ENCODE measurements at places on chromosomes 4 and X.

DNA sequence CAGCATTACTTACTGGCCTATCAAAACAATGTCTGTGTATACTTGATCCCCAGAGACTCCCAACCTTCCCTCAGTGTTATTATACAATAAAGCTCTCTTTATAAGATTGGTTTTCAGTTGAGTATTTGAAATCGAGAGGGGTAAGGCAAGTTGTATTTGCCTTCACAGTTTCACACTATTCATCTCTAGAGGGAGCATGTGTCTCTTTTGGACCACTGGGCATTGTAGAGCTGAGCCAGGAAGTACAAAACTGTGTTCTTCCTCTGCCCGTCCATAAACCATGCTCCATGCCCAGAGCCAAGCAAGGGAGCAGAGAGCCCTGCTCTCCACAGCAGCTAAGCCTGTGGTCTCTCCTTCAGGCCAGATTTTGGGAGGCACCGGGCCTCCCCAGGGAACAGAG is 61.5 kb upstream of the HHIP start:
- DNase-seq: no peak

DNA sequence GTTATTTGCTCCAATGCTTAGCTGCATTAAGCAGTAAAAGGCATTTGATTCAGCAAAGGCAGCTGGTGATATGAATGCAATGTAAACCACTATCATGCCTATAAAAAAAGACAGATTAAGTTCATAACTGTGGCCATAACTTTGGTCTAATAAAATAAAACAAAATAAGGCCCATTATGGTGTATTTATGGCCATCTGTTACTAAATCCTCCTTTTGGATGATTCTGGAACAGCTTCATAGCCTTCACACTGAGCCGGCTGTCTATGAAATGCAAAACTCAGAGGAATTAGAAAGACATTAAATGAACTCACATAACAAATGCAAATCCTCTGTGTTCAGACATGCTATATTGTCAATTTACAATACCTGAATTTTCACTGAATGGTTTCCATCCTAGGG is 223.7 kb upstream of the FAT4 start:
- DNase-seq: peak; percentile 12

- no peak for DNase-seq
Observed at GRCh38 chr4:31246856-31247255, 526.7 kb downstream of the PCDH7 start.

DNA sequence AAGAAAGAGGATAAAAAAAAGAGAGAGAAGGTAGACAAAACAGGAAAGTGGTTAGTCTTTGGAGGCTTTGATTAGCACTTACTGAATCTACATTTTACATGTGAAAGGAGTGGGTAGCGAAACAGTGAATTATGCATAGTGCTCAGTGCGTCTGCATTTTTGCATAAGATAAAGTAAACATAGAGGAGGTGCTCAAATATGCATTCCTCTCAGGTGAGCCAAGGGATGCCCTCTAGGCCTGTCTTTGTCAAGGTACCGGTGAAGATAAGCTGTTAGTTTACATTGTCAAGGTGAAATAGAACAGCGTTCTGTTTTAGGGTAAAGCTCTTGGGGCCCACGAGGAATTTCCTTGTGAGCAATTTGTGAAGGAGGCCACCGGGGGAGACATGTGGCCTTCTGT is 260.6 kb downstream of the TRIML1 start:
- DNase-seq: no peak

DNA sequence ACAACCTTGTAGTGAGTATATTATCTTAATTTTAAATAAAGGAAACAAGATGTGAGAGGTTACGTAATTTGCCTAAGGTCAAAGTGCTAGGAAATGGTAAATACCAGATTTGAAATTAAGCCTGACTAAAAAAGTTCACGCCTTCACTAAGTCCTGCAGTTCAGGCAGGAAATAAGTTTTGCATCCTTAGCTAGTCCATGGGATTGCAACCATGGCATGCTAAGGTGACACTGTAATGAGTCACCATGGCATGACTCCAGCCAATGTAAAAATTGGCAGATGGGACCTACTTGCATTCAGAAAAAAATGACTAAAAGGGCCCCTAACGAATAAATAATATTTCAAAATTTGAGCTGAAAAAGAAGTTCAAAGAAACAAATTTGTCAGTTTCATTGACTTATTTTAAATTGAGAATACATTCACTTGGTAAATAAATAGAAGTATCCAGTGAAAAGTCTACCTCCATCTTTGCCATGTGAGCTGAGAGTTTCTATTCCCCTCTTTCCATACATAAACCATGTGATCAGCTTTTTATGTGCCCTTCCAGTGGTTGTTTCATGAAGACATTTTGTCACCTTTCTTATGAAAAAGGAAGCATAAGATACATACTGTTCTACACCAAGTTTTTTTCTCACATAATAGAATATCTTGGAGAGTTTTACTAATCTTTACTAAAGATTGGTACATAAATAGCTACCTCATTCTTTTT is 72.4 kb downstream of the ANKRD50 start:
- DNase-seq: no peak

GRCh38 chrX:38332505-38332904 is 5.2 kb upstream of the RPGR start:
- DNase-seq: no peak

DNA sequence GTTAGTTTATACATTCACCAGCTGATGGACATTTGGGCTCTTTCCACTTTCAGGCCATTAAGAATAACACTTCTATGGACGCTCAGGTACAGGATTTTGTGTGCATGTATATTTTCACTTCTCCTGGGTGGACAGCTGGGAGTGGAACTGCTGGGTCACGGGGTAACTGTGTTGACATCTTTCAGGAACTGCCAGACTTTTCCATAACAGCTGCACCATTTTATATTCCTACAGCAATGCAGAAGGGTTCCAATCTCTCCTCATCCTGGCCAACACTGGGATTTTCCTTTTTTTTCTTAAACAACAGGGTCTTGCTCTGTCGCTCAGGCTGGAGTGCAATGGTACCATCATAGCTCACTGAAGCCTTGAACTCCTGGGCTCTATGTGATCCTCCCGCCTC is 11.9 kb downstream of the HAUS7 start:
- no peak for DNase-seq

GRCh38 chr4:128715616-128716015 is 93.9 kb upstream of the JADE1 start:
- DNase-seq: no peak

GRCh38 chr4:166662266-166662843 is 571.9 kb downstream of the SPOCK3 start:
- DNase-seq: no peak

GRCh38 chr4:35614120-35614519 is 630.2 kb downstream of the ARAP2 start:
- DNase-seq: no peak

DNA sequence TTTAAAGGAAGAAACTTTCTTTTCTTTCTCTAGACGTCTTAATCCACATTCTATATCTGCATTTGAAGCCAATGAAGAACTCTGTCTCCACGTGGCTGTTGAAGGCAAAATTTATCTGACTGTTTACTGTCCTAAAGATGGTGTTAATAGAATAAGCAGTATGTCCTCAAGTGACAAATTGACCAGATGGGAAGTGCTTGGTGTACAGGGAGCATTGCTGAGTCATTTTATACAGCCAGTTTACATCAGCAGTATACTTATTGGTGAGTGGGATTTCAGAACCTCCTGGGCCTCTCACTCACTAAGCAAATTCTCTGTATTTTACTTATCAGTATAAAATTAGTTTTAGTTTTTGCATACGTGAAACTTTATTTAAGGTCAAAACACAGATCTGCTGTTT is 33.7 kb downstream of the ADAD1 start:
- DNase-seq: no peak

DNA sequence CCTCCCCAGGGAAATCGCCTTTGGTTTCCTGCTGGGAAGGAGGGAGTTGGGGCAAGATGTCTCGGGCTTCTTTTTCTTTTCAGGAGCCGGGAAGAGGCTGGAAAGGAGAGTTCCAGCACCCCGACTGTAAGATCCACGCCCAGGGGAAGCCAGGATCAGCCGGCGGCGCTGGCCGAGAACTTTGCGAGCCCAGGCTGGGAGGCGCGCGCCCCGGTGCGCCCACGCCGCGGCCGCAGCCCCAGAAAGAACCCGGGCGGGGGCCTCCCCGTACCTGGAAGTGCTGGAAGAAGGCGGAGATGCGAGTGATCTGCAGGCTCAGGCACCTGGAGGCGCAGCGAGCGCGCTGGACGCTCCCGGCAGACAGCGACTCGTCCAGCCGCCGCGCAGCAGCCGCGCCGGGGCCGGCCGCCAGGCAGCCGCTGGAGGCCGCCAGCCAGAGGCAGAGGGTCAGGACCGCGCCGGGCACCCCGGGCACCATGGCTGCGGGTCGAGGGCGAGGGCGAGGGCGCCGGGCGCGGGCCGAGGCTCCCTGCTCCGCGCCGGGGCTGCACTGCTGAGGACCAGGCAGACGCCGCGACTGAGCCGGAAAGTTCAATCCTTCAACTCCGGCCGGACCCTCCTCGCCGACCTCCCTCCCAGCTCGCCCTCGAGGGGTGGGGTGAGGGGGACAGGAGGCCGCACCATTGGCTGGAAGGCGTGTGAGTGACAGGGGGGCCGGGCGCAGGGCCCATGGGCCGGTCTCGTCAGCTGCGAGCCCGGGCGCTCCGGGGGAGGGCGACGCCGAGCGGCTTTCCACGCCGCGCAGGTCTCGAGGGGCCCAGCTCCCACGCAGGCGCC is at the start of gene ANOS1:
ANOS1 (minus strand) TSS at position 579 of the 837 bp plus-strand sequence; CDS start at position 478, 101 bp downstream.
- DNase-seq: no peak

- DNase-seq: peak; percentile 31
Observed at GRCh38 chr4:89222170-89222569, 85.4 kb downstream of the GPRIN3 start.

DNA sequence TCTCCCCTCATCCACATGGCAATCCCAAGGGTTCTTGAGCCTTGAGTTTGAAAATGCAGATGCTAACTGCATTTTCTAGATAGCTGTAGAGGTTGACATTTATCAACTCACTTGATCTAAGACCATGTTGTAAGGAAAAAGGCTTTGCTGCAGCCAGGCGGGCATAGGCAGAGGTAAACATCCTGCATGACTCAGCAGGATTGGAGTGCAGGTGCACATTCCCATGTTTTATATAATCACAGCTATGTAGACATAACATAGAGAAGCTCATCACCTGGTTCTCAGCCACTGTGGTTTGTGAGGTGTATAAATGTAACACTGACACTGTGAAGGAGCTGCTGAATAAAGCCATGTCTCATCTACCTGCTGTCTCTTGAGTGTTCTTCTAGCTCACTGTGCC is 62.3 kb upstream of the PDE5A start:
- DNase-seq: no peak

- DNase-seq: no peak
Observed at GRCh38 chr4:21018817-21019216, 318.6 kb downstream of the PACRGL start.

GRCh38 chr4:123438031-123438430 is 41.4 kb downstream of the SPRY1 start:
- no peak for DNase-seq

DNA sequence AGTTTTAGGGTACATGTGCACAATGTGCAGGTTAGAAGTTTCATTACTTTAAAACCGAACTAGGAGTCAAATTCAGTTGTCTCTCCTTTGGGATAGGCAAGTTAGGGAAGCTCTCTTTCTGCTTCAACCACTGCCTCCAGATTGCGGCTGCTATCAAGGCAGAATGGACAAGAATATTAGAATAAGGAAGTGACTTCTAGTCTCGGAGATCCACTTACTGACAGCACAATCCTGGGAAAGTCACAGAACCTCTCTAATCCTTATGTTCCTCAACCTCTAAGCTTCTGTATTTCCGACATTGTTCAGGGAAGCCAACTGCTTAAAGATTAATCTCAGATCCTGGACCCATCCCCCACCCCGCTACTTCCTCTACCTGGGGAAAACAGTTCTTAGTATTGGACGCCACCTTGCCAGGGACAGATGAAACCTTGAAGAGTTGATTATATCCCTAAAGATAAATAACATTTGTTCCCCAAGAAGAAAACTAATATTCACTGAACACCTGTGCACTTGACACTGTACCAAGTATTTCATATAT is 2.1 kb downstream of the NUP62CL start:
- no peak for DNase-seq

- DNase-seq: peak; percentile 51
Observed at GRCh38 chrX:93420525-93421082, 252.8 kb downstream of the NAP1L3 start.

DNA sequence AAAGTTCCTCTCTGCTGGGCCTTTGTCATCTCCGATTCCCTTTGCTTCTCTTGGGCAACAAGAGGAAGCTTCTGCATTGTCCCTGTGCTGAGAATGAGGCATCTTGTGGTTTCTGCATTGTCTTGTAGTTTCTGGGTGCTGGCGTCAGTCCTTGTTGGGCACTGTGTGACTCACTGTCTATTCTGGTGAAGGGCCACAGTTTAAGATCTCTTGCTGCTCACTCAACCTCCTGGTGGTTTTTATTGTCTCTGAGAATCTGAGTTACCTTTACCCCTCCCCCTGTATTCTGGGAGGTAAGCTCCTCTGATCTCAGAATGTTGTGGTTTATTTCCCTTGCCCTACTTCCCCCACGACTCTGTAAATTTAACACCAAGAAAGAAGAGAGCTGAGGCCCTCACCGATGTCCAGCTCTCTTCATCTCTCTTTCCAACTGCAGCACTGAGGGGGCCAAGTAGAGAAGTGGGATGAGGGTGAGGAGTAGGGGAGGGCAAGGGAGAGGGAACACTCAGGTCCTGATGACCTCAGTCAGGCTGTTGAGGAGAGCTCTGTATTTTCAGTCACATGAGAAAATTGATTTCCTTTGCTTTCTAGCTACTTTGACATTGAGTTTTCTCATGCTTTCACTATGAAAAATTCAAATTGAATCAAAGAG is 441.6 kb upstream of the PITX2 start:
- no peak for DNase-seq

DNA sequence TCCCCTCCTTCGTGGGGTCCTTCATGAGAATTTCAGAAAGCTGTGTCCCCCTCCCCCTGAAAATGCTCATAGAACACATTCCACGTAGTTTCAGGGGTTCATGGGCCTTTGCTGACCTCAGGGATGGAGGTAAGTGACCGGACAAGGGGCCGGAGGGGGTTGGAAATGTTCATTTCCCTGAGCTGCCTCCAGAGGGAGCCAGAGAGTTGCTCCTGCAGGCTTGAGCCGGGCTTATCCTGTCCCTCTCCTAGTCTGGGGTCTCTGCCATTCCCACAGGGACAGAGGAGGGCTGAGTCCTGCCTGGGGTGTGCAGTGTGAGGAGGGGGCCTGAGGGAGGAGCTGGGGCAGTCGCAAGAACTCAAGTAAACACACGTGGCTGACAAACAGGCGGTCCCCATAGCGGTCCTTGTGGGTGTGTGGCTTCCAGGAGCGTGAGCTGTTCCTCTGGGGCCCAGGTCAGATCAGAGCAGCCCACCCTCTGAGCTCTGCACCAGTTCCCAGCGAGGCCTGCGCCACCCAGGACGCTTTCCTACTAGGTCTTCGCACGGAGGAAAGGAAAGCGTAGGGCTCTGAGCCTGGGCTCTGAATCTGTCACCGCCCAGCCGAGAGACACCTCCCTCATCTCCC is 62.5 kb downstream of the WFS1 start:
- DNase-seq: no peak

- no peak for DNase-seq
Observed at GRCh38 chrX:53412446-53412845, 10.0 kb downstream of the SMC1A start.

Data from NCI-H2081 (cell line).